ENCODE measurements at places on chromosomes 1 and 21.

GRCh38 chr1:34970829-34971228 lies 14.3 kb downstream of the TMEM35B start:
- DNase-seq = no peak

- peak; percentile 7 for DNase-seq
These were observed 2.7 kb downstream of the SERPINC1 start for GRCh38 chr1:173914366-173914871.

GRCh38 chr1:188017921-188018320 lies 1189.2 kb downstream of the PLA2G4A start:
- no peak for DNase-seq

DNA sequence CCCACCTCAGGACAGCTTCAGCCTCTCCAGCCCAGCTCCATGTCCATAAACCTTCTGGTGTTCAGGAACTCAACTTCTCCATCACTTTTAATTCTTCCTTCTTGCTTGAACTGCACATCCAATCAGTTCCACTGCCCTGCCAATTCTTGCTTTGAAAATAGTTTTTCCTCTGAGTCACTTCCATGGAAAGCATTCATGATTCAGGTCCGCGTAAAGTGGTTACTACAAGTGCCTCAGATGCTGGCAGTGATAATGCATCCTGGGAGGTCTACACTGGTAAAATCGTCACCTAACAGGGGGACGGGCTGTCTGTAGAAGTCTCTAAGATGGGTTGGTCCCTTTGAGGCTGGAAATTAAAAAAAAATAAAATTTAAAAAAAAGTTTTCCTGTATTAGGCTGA lies 25.9 kb upstream of the RCAN1 start:
- DNase-seq = peak; percentile 34

DNA sequence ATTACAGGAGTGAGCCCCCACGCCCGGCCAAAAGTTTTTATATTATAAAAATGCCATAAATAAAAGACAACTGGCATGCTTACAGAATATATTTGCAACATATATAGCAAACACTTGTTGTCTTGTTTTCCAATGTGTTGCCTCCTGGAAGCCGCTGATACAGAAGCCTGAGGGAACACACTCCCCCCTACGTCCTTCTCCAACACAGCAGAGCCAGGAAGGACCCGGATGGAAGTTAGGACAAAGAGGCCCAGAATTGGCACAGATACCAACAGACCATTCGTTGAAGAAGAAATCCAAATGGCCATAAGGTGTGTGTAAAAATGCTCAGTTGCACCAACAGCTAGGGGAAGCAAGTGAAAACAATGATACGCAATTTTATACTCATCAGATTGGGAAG lies 1.3 kb upstream of the PLA2G5 start:
- no peak for DNase-seq

DNA sequence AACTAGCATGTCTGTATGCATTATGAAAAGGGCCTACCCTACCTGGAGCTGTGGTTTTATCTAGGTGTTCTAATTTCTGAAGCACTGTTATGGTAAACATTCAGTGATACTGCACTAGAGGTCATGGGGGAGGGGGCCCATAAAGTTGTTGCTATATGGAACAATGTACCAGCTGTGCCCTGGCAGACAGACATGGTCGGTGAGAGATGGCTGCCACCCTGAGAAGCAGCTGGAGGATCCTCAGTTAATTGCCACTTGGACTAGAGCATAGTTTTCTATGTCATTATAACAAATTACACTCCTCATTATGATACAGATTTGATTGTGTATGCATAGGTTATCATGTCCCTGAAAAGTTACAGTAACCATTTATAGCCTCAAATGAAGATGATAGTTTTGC lies 45.4 kb downstream of the ILDR2 start:
- no peak for DNase-seq

- DNase-seq = no peak
These were observed 7.8 kb upstream of the GPR61 start for GRCh38 chr1:109531826-109532364.

- DNase-seq = no peak
These were observed 91.6 kb downstream of the GLUL start for GRCh38 chr1:182299728-182300616.

DNA sequence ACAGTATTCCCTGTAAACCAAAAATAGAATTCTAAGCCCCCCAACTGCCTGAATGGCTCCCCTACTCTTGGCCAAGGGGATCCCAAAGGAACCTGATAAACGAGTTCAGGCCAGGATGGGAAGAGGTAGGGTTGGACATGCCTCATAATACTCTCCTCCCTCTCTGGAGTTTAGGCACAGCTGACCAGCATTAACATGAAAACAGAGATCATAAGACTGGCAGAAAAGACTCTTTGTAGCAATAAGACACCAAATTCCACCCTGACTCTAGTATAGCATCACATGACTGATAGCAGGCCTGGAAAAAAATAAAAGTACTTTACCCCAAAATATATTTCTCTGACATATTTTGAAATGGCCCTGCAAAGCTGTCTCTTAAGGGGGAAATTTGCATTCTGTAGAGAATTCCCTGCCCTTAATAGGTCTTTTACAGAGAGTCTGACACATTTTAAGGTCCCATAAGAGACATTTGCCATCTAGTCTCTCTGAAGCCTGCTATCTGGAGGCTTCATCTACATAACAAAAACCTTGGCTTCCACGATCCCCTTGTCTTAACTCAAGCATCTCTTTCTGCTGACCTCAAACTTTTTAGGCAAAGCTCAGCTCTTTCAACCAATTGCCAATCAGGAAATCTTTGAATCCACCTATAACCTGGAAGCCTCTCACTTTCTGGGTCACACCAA lies 55.9 kb downstream of the SIK1 start:
- DNase-seq = no peak

GRCh38 chr1:207455183-207455754 lies 1.1 kb downstream of the CR2 start:
- DNase-seq = no peak

- DNase-seq = no peak
These were observed 31.0 kb upstream of the CREG1 start for GRCh38 chr1:167584581-167584980.

GRCh38 chr1:84352298-84353106 lies 45.8 kb upstream of the DNASE2B start:
- DNase-seq = no peak

DNA sequence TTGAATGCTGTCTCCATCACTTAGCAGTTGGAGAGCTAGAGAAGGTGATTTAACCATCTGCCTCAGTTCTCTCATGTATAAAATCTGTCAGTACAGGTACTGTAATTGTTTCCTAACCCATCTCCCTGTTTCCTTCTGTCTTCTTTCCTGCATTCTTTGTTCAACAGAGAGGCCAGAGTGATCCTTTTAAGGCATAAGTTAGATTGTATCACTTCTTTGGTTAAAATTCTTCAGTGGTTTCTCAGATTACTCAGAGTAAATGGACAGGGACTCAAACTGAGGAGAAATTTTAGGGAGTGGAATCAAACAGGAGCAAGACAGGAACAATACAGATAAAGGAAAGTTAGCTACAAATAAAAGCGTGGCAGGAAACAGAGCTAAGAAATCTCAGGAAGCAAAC lies 45.2 kb upstream of the SSX2IP start:
- no peak for DNase-seq

DNA sequence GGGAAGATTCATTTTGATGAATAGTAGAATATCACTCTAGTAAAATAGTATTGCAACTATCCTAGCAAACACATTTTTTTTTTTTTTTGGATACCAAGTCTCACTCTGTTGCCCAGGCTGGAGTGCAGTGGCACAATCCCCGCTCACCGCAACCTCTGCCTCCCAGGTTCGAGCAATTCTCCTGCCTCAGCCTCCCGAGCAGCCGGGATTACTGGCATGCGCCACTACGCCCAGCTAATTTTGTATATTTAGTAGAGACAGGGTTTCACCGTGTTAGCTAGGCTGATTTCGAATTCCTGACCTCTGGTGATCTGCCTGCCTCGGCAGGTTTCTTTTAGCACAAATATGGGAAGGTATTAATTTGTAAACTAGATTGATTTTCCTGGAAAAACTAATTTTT lies 33.8 kb downstream of the KCTD3 start:
- no peak for DNase-seq

DNA sequence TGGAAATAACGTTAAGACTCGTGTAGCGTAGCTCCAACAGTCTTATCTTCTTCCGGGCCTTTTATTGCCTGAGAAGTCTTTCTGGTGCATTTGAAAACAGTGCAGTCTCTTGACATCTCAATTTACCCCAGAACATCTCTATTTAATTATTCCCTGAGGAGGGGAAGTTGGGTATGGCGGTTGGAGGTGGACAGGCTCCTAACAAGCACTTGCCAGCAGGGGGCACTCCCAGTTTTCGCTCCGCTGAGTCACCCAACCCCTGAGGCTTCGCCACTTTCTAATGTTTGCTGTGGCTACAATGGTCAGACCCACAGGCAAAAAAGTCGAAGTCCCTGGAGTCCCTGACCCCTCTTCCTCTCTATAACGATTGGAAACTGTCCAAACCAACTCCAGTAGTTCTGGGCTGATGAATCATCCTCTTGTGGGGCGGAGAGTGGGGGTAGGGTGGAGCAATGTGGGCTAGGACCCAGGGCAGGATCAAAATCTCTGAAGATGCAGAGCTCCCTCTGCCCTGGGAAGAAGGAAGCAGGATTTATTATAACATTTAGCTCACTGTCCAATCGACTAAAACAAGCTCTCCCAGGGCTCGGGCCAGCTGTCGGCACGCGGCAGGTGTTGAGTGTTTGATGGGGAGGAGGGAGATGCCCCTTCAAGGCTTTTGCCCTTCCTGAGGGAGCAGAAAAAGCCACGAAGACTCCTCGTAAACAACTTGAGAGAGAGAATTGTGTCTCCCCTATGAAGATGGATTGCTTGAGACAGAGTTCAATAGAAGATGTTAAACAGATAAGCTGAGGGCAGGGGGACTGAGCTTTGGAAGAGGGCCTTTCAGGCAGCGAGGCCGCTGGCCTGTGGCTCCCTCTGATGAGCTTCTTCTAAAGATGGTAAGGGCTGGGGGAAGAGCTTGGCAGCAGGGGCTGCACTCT lies 85.7 kb downstream of the BRINP2 start:
- peak; percentile 59 for DNase-seq

- no peak for DNase-seq
These were observed 442.1 kb upstream of the NR5A2 start for GRCh38 chr1:199585392-199585791.

GRCh38 chr1:203584507-203584906 lies 42.1 kb upstream of the ATP2B4 start:
- DNase-seq = no peak

GRCh38 chr1:37513795-37514349 lies 694 bp downstream of the MEAF6 start:
- DNase-seq = no peak

- no peak for DNase-seq
These were observed 439.4 kb downstream of the CAMTA1 start for GRCh38 chr1:7224644-7225043.

DNA sequence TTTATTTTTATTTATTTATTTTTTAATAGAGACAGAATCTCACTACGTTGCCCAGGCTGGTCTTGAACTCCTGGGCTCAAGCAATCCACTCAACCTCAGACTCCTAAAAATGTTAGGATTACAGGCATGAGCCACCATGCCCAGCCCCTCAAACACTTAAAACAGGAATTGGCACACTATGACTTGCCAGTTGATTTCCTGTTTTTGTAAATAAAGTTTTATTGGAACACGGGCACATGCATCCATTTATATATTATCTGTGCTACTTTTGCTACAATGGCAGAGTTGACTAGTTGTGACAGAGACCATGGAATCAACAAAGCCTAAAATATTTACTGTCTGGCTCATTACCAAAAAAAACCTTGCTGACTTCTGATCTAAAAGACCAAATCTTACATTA lies 16.0 kb upstream of the YRDC start:
- DNase-seq = no peak

GRCh38 chr1:1034439-1034781 lies 14.5 kb downstream of the AGRN start:
- no peak for DNase-seq

DNA sequence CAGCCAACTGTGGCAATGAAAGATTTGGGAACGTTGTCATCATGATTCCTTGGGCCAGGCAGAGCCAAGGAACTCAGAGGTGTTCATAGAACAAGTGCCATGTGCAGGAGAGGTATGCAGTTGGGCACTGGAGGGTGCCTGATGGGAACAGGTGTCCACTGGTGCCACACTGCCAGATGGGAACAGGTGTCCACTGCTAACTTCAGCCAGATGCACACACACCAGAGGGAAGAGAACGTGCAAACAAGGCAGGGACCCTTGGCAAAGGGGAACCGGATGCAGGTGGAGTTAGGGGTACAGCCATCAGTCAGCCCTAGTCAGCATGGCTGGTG lies 13.5 kb downstream of the OLFML2B start:
- no peak for DNase-seq

DNA sequence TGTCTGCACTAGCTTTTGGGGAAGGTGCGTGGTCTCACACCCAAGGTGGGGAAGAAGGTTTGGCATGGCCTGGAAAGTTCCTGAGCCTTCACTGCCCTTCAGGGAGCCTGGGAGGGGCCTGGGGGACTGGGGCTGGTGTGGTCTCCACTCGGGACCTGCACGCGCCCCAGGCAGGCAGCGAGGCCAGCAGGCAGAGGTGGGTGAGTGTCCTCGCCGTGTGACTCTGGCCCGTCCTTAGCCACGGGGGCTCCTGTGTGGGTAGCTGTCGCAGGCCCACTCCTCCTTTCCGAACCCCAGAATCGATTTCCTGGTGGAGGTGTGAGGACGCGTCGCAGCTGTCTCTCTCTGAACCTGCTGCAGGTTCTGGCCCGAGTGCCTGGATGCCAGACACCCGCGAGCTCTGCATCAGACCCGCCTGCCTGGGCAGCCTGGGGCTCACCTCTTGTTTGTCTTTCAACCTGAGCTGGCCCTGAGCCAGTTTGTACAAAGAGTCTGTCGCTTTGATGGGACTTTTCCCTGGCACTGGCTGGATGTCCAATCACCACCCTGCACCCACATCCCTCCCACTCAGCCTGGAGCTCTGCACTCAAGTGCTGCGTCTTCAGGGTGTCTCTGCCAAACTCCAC lies 36.0 kb upstream of the SLC19A1 start:
- no peak for DNase-seq

GRCh38 chr21:22224261-22224660 lies 1226.1 kb downstream of the NCAM2 start:
- DNase-seq = no peak

DNA sequence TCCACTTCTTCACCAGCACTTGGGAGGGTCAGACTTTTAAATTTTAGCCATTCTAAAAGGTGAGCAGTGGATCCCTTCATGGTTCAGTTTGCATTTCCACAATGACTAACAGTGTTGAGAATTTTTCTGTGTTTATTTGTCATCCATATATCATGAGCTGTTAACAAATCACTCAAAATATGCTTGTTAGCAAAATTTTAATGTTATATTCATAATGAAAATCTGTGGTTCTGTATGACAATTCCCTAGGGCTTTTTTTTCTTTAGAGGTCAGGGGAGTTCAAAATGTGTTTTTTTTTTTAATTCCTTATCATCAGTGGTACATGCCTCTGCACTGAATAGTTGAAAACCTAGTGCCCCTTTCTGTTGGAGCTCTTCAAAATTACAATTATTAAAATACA lies 682.2 kb upstream of the ADGRL2 start:
- no peak for DNase-seq

GRCh38 chr21:34289856-34290255 lies 74.0 kb upstream of the KCNE2 start:
- no peak for DNase-seq
